ENCODE measurements at places on chromosomes 11 and 22.

GRCh38 chr11:10354389-10354788, 49.5 kb downstream of the ADM start:
- DNase-seq: no peak

DNA sequence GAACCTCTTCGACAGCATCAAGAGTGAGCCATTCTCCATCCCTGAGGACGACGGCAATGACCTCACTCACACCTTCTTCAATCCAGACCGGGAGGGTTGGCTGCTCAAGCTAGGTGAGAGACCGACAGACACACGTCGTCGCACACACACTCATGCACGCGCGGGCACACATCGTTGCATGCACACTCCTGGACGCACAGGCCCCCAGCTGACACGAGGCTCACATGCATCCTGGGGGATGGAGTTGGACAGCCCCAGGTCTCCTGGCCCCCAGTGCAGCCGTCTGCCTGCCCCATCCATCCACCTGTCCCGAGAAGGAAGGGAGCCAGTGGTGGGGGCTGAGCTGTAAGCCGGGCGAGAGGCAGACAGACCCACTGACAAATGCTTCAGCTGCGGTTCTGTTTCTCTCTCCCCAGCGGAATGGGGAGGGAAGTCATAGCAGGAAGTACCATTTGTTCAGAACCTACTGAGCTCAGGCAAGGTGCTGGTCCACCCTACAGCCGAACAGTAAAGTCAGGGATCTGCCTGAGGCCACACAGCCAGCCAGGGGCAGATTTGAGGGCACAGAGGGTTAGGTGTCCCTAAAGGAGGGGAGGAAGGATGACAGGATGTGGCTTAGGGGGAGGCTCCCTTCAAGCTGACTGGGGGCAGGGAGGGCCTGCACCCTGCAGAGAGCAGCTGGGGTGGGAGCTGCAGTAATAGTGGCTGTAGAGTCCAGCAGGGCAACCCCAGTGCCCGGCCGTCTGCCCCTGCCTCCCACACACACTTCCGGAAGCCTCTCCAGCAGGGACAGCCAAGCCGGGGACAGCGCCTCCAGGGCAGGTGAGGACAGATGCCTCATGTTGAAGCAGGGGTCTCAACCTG, 27.1 kb downstream of the CYTH4 start:
- no peak for DNase-seq

- no peak for DNase-seq
These were observed 24.3 kb upstream of the FGF3 start for GRCh38 chr11:69843529-69843921.

- no peak for DNase-seq
These were observed 159.8 kb downstream of the ADAMTS15 start for GRCh38 chr11:130608287-130608686.

GRCh38 chr11:94477624-94478023, 16.0 kb downstream of the MRE11 start:
- no peak for DNase-seq

GRCh38 chr11:70126494-70126893, 48.4 kb downstream of the ANO1 start:
- DNase-seq: no peak

DNA sequence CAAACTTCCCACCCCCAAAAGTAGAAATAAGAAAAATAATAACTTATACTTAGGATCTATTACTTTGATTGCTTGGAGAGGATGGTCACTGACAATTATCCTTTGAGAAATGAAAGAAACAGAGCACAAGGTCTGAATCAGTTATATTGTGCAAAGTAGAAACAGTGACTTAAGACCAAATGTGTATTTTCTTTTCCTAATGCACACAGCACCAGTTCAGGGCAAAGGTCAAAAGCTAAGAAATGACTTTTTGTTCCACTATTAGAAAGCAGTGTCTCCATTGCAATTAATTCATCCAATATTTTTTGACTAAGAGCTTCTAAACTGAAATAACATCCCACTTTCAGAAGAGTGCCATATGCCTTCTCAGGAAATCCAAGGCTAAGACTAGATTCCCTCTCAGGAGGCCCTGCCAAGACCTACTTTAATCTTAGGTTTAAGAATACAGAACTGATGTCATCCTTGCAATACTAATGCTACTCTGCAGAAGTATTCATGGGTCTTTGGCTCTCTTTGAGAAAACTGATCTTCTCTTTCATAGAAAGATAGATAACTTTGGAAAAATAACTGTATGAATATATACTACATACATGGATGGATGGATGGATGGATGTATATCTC, 147.0 kb downstream of the APOL5 start:
- DNase-seq: no peak

GRCh38 chr11:76773921-76774361, 9.2 kb upstream of the TSKU start:
- DNase-seq: no peak

DNA sequence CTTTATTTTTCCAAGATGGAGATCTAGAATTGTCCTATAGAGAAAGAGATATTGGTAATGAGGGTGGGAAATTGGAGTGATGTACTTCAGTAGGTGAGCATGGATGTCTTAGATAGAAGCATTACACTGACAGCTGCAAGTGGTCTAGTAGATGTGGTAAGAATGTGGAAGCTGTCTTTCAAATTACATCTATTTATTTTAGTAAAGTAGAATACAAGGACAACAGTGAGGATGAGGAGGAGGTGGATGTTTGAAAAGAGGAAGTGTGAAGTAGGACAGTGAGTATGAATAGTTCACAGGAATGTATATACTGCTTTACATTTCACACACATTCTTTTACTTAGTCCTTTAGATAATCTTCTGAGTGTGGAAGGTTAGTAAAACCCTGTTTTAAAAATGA, 64.2 kb downstream of the HIPK3 start:
- DNase-seq: no peak

- no peak for DNase-seq
These were observed 178.6 kb downstream of the TENM4 start for GRCh38 chr11:79262221-79262620.

DNA sequence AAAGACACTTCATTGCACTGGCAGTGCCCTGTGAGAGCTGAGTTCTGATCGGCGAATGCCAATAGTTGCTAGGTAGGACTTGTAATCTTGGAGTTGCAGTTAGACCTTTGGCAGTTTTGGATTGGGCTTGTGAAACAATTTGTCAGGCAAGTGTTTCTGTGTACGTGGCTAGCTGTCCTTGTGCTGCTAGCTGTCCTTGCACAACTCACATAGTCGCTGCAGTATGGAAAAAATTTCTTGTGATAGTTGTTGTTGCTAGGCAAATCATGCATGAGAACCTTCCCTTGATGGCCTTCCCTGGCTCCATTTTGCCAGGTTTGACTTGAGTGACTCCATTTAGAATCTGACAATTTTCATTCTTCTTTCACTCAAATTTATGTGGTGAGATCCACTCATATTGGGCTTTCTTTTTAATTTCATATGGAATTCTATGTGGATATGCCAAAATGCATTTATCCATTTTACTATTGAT, 140.7 kb downstream of the APIP start:
- no peak for DNase-seq

DNA sequence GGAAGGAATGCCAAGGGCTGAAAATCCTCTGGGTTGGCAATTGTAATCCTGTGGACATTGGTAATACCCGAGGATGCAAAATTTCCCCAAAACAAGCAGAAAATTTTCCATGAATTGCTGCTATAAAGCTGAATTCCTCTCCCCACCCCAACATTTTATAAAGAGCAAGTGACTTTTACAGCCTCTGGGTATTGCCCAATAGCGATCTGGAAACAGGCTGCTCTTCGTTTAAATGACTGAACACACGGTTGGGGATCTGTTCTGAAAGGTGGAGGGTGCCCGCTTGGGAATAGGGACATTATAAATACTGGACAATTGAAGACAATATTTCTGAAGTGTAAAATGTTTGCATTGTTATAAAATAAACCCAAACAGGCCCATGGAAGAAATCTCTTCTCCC, 20.6 kb downstream of the EHF start:
- no peak for DNase-seq

GRCh38 chr11:8790968-8791367, 108.4 kb downstream of the RPL27A start:
- no peak for DNase-seq

- no peak for DNase-seq
These were observed 122.4 kb downstream of the FEZ1 start for GRCh38 chr11:125373426-125374391.

DNA sequence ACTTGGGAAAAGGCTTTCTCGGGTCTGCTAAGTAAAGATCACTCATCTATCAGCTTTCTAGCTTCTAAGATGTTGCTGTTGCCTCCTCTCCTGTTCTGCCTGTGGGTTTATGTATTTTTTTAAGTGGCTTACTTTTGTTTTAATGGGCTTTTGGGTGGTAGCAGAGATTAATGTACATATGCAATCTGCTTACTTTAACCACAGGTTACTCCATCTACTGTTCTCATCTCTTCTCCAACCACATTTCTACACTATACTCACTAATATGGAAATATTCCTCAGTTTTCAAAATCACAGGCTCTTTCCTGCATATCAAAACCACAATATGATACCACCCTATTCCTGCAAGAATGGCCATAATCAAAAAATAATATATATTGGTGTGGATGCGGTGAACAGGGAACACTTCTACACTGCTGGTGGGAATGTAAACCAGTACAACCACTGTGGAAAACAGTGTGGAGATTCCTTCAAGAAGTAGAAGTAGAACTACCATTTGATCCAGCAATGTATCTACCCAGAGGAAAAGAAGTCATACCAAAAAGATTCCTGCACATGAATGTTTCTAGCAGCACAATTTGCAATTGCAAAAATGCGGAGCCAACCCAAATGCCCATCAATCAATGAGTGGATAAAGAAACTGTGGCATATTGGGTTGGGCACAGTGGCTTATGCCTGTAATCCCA, 288.8 kb downstream of the SWAP70 start:
- DNase-seq: no peak

DNA sequence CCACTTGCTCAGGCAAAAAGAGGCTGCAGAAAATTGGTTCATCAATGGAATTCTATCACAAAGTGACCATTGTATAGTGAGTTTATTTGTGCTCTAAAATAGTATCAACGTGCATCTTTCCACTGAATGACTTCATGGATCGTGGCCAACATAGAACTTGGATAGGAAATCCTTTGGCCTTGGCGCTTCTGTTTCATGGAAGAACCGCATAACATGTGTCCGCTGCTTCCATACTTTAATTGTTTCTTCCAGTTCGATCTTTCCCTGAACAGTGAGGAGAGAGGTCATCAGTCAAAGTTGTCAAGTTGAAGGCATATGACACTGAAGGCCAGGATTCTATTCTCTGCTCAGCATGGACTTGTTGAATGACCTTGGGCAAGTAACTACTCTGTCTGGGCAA, 4.5 kb downstream of the NDUFA6 start:
- no peak for DNase-seq

DNA sequence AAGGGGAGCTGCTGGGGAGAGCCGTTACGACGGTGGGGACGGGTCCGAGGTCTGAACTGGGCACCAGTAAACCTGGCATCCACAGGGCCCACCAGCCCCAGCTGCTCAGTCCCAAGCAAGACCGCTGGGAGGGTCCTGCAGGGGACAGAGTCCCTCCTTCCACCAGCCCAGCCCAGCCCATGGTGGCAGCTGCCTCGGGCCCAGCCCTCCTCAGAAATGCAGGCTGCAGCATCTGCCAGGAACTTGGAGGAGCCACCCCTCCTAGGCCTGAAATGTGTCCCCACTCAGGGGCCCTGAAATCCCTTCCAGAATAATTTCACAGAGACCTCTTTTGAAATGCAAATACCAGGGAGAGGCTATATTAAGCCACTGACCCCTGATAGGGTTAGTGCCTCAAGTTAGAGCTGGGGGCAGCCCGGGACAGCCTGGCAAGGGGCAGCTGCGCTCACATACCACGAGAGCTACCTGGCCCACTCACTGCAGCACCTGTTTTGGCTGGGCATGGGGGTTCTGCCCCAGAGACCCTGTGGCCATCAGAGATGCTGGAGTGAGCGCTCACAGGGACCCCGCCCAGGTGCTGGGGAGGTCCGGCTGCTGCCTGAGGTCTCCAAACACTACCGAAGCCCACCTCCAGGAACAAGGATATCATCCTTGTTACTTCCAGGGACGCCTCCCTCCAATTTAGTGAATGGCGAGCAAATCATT, 53.1 kb downstream of the CELSR1 start:
- no peak for DNase-seq

Measured in stimulated activated CD8-positive, alpha-beta memory T cell treated with anti-CD3 and anti-CD28 coated beads, Interleukin-12 subunit alpha, Interleukin-12 subunit beta, amount 100 ng/mL, for 1 hour (primary cell).